ENCODE measurements at places on chromosomes 3 and 15. TPM values are rescaled to one million over a fixed set of nuclear protein-coding genes. Genes with fewer than 3 reads are reported as not detected.

CNTN6 gene
- total RNA-seq = not detected

DAPK2 gene
- 8.1 TPM for total RNA-seq

HDAC11 gene
- total RNA-seq = 11.3 TPM

LDHAL6B gene
- total RNA-seq = not detected
